Stimulated activated CD8-positive, alpha-beta memory T cell treated with anti-CD3 and anti-CD28 coated beads, Interleukin-7, amount 100 ng/mL, for 24 hours (primary cell): ENCODE measurements at places on chromosomes 1 and 21.
A peak's percentile ranks its signal among the peaks of the same experiment; 100 is the strongest.

DNA sequence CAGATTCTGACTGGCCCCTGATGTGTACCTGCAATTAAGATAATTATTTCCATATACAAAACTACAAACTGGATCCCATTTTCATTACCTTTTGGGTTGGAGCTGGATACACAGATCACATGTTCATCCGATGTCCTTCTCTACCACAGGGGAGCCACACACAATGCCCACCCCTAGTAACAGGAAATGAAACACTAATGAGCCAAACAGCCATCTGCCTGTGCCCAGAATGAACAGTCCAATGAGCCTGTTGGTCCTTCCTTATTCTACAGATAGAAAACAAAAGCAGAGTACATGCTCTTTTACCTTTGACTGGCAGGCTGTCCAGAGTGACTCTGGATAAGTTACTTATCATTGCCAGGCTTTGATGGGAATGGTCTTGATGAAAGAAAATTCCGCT is 68.6 kb downstream of the SIPA1L2 start:
- DNase-seq = no peak

DNA sequence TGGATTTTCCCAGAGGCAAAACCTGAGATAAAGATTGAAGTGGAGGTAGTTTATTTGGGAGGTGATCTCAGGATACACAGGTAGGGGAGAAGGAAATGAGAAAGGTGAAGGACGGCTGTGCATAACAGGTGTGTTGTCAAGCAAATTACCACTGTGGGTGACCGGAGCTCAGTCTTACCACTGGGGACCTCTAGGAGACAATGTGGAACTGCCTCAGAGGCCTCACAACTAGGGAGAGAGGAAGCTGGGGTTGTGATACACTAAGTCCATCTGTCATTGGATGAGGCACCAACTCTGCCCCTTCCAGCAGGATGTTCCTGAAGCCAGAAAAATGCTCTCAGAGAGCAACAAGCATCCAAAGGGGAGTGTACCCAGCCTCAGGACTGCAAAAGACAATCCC is 32.6 kb downstream of the GRIK3 start:
- DNase-seq = no peak

DNA sequence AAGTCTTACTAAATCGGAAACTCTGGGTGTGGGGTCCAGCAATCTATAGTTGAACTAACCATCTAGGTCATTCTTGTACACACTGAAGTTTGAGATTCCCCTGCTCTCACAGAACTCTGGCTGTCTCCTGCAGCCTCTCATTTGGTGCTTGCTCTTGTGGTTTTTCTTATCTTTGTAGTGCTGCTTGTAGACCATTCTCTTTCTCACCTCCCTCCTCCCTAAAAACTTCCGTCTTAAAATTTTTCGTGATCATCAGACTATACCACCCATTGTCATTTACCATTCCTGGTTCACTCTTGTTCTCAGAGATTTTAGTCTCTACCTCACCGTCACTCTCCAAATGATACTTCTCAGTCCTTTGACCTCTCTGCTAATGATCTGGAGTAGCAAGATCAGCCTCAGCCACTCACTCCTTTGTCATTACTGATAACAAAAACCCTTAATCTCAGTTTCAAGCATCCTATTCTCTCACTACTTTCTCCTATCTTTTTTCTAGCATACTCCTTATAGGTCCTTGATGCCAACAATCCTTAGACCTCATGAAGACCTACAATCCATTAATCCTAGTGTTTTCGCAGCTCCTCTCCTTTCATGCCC is 13.0 kb upstream of the EPHX4 start:
- no peak for DNase-seq

- no peak for DNase-seq
Observed at GRCh38 chr21:42157606-42158310, 61.2 kb upstream of the ABCG1 start.

DNA sequence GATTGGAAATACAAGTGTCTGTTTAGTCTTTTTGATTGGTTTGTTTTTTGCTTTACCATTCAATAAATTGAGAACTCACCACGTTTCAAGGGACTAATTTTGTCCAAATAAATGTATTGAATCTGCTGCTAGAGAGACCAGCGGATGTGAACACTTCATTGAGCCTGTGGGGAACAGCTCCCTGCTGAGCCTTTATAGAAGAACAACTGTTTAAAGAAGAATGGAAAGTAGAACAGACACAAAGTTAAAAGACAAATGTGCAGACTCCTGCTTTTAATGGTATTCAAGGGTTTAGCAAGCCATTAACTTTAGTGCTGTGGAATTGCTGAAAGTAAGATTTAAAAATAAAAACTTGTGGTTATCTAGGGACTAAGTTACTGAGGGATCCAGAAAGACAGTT is 817.7 kb upstream of the B3GALT2 start:
- DNase-seq = no peak

GRCh38 chr1:48341221-48341620 is 118.7 kb downstream of the SLC5A9 start:
- no peak for DNase-seq

DNA sequence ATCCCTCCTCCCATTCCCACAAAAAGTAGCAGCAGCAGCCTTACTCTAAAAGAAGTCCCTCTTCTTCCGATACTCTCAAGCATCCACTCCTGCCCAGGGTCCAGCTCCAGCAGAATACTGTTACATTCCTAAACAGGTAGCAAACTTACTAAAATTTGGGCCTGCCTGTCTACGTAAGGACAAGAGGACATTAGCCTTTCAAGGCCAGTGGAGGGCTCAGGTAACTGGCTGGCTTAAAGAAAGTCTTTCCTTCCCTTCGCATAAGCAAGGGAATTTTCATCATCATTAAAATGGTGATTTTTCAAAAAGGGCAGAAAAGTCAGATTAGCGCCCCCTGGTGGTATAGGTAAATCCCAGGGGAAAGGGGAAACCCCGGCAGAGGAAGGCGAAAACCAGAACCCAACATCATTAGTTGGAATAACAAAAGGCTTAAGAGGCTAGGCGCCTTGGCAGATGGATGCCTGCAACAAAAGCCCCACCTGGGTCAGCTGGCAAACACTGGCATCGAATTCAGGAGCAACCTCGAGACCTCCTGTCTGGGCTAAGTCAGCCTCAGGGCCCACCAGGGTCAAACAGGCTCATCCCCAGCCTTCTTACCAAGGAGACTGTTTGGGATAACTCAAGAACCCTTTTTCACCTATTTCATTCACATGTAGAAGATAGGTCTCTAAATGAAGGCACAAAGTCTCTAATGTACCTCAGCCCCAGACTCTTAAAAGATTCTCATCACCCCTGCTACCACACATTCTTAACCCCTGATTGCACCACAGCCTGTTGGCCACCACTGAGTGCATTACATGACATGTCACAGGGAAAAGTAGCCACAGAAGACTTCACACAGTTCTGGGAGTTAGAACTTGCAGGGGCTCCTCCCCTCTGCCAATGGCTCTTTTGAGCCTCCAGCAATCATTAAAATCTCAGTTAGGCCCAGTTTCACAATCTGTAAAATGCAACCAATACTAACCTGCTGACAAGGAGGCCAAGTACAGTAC is 36.7 kb downstream of the ERI3 start:
- DNase-seq = peak; percentile 5

- no peak for DNase-seq
Observed at GRCh38 chr1:14945132-14946010, 208.2 kb upstream of the TMEM51 start.

GRCh38 chr1:52695627-52696026 is 2.5 kb downstream of the COA7 start:
- no peak for DNase-seq

GRCh38 chr1:147882535-147882934 is 20.1 kb upstream of the GJA8 start:
- DNase-seq = no peak

DNA sequence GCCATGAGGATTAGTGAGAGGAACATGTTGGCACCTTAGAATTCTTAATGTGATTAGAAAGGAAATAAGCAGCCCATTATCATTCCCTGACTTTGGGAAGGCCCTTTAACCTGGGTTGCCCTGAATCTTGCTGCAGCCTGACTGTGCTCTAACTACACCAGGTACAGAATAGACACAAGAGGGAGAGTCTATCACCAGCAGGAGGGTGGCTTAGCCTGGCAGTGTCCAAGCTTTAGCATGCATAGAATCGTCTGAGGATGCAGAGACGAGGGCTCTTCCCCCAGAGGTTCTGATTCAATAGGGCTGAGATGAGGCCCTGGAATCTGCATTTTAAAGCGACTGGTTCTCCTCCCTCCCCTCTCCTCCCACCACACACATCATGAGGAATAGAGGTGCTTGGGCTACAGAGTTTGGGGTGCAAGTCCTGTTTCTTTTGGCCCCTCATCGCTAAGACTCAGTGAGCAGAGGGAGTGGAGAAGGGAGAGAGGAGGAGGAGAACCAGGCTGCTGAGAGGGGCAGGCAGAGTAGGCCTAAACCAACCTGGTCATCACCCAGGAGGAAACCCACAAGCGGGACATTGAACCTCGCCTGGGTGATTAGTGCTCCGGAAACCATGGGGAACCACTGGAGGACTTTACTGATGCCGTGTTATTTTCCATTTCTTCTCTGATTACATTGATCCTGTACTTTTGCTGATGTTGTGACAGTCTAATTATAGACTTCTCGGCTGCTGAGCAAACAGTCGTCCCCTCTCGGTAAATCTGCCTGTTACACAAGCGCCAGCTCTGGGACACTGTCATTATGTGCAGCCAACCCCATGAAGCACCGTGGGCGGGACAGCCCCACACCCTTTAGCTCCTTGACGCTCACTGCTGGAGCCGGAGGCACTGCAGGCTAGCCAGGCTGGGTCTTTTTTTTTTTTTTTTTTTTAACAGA is 6.3 kb upstream of the TENT5C start:
- no peak for DNase-seq

DNA sequence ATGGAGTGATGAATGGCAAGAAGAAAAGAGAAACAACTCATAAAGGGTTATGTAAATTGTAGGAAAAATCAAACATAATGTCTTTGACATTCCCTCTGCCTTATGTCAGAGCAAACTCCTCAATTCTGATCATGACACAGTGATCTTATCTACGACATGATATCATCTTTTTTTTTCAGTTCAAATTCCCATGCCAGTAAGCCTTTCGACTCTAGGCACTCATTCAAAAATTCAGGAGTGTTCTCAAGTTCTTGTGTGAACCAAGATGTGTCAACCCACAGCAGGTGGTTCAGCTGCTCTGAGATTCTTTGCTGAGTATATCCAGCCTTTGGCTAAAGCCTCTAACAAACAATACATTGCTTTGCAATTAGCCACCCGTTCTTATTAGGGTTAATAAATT is 97.1 kb upstream of the ESRRG start:
- no peak for DNase-seq

- no peak for DNase-seq
Observed at GRCh38 chr1:89382479-89382878, 18.6 kb downstream of the GBP6 start.

DNA sequence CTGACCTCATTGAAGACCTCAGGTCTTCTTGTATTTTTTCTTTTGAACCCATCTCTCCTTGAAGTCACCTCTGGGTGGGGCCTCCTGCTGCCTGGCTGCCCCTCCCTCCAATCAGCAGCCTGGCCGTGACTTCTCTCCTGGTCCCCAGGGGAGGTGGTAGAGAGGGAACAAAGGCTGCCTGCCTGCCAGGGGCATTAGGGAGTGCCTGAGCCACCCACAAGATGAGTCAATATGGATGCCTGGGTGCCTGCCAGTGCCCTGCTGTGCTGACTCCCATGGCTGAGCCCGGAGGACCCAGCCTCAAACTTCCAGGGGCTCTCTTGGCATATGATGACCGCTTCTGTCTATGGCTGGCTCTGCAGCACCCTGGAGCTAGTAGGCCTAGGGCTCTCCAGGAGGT is 5.3 kb upstream of the CDCP2 start:
- DNase-seq = no peak

DNA sequence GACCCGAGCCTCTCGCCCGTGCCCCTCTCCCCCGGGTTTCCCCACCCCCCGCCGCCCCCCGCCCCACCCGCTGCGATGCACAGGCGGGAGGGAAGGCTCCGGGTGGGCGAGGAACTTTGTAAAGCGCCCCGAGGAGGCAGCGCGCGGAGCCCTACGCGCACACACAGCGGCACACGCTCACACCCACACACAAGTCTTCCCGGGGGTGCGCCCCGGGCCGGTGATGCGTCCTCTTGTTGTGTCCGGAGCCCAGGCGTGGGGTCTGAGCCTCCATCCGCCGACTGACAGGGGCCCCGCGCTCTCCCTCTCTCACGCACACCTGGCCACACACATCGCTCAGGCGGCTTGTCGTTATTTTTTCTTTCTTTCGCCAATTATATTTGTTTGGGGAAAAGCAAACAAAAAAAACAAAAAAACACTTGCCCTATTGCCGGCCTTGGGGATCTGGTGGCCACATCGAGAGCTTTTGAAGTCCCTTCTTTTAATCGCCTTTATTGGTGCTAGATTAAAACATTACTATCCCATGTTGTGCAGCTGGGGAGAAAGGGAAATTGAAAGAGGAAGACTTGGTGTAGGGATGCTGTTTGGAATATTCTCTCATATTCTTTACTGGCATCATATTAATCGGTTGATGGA is 770 bp downstream of the NTNG1 start:
- DNase-seq = no peak

DNA sequence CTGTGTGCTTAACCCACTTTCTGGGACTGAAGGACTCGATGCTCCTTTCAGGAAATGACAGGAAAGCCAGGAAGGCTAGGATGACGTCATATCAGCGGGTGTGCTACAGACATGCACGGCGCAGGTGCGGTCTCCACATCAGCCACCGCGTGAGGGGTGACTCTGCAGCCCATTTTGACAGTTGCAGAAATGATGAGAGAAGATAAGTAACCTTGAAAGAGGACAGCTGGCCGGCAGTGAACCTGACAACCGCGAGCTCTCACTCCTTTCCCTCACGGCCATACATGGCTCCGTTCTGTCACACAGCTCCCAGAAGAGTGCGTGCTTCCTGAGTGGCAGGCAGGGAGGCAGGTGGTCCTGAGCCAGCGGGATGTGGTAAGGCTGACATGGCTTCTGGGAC is 1.7 kb upstream of the KRTAP10-5 start:
- no peak for DNase-seq

GRCh38 chr1:240455228-240455821 is 156.6 kb downstream of the GREM2 start:
- DNase-seq = no peak

DNA sequence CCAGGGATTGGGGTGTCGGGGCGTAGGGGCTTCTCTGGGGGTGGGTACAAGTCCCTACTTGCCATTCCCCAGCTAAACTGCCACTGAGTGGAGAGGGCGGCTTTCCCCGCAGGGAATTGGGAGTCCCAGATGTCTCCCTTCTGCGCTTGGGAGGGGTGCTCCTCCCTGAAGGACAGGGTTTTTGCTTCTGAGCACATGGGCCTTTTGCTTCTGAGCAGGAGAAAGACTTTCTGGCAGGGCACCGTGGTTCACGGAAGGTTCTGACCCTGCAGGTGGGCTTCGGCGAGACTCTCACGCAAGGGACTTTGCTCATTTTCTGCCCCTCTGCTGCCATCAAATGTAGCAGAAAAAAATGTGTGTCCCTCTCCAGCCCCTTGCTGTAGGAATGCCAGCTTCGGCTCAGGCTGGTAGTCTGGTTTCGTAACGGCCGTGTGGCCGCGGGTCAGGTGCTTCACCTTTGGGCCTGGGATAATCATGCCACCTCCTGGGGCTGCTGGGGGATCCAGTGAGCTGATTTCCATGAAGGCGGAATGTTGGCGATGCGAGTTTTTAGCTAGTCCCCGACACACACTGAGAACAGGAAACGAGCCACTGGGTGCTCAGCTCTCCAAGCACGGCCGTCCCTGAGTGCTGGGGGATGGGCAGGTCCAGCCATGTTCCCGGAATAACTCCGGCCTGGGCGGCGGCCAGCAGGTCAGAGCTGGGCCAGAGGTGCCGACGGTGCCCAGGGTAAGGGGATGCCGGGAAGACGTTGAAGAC is 364.0 kb downstream of the CAMTA1 start:
- no peak for DNase-seq

- no peak for DNase-seq
Observed at GRCh38 chr1:247172996-247173395, 1.2 kb upstream of the ZNF124 start.

- no peak for DNase-seq
Observed at GRCh38 chr1:100304921-100305320, 38.9 kb downstream of the RTCA start.
